ENCODE measurements at places on chromosomes 12 and 14. TPM values are rescaled to one million over a fixed set of nuclear protein-coding genes. Genes with fewer than 3 reads are reported as not detected.

Gene RPS6KL1
- 7.9 TPM for total RNA-seq

Gene CEBPE
- not detected for total RNA-seq

Gene JPH4
- total RNA-seq: 7.0 TPM

Gene SERPINA10
- total RNA-seq: not detected

Gene TSPAN8
- total RNA-seq: 77.3 TPM

Gene APEX1
- total RNA-seq: 119 TPM

DNA sequence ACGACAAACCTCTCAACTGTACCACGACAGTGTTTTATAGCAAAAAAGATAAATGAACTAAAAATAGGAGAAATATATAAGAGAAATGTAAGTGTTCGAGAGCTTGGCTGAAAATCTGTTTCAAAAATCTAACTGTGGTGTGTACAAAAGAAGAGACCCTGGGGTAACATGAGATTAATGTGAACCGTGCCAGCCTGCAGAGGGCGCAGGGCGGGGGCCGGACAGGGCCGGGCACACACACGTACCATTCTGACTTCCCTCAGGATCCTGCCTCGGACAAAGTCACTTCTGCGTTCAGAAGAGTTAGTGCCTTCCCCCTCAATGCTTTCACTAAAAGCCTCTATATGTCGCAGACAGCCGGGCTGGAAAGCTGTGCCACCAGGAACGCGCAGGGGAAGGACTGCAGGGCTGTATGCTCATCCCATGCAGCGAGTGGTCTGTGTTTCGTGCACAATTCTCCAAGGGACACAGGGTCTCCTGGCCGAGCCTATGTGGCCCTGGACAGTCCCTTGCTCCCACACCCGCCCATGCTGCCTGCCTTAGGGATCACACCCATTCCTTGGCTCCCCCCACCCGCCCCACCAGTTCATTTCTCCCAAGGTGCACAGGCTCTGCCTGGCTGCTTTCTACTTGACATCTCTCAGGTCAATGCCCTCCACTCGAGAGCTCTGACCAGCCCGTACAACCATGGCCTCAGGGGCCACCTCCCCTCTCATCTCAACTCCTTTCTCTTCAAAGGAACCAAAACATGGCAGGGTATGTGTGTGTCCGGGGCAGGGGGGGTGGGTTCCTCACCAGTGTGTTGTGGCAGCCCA is 8.5 kb downstream of the CDCA4 start:
- no peaks in the 10 kb centered on the region for H3K36me3 ChIP-seq
- no peak overlapping the region for H3K4me3 ChIP-seq
- peaks cover 4% of the 10 kb centered on the region for H3K4me1 ChIP-seq
- DNase-seq: peak; percentile 25

DNA sequence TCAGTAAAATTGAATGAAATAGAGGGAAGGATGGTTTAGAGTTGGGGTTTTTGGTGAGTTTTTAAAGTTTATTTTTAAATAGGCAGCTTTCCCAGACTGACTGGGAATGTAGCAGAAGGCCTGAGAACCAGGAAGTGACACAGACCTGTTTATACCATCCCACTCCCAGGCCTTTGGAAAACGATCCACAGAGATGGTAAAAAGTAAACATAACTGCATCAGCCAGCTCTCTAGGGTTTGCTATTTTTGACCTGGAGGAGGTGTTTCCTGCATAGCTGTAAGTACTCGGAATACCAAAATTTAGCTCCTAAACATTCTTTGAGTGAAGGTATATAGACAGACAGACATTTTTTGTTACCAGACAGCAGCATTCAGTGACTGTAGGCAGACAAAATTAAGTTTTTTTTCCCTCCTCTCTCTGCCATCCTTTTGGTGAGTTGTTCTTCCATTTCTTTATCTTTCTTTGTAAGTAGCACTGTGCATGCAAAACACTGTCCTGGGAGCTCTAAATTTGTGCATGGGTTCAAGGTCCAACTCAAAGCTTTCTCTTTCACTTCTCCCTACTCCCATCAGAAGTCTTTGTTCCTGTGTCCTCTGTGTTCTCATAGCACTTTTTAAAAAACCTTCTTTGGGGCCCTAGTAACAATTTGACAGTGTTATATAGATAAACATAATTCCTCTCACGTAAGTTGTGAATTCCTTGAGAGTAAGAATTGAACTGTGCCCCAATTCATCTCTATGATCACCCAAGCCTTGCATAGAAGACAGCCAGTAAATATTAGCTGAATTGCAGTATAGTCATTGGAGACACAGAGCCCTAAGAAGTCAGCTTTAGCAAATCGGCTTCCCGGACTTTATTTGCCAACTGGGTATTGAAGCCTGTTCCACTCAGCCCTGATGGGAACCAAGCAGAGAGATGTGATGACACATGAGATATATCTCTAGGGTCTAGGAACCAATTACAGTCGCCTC is 37.4 kb downstream of the SUSD6 start:
- no peaks in the 10 kb centered on the region for H3K27me3 ChIP-seq
- peak overlapping the region; percentile 40 for H3K27ac ChIP-seq
- DNase-seq: no peak
- H3K4me3 ChIP-seq: peak overlapping the region; percentile 2
- peaks cover 77% of the 10 kb centered on the region for H3K4me1 ChIP-seq

DNA sequence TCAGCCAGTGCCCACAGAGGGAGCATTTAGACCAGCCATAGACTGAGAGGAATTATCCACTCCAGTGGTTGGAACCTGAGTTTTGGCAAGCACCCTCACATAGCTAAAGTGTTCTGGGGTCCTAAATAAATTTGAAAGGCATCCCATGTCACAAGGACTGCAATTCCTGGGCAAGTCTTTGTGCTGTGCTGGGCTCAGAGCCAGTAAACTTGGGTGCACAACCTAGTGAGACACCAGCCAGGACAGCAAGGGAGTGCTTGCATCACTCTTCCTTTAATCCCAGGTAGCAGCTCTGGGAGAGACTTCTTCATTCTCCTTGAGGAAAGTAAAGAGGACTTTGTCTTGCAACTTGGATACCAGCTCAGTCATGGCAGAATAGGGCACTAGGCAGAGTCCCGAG is 142.0 kb upstream of the FSCB start:
- H3K27ac ChIP-seq: no peak overlapping the region
- no peak for DNase-seq
- no peak overlapping the region for H3K4me3 ChIP-seq
- no peaks in the 10 kb centered on the region for H3K4me1 ChIP-seq

- H3K36me3 ChIP-seq: no peaks in the 10 kb centered on the region
- H3K27me3 ChIP-seq: no peaks in the 10 kb centered on the region
- DNase-seq: no peak
- H3K27ac ChIP-seq: no peak overlapping the region
Observed at GRCh38 chr14:24274101-24274543, 2.7 kb upstream of the RABGGTA start.

DNA sequence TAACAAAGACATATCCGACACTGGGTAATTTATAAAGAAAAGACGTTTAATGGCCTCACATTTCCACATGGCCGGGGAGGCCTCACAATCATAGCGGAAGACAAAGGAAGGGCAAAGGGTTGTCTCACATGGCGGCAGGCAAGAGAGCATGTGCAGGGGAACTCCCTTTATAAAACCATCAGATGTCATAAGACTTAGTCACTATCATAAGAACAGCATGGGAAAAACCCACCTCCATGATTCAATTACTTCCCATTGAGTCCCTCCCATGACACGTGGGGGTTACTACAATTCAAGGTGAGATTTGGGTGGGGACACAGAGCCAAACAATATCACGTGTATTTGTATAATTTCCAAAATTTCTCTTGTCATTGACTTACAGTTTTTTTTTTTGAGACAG is 5.5 kb upstream of the LMNTD1 start:
- no peaks in the 10 kb centered on the region for H3K4me1 ChIP-seq
- H3K27me3 ChIP-seq: no peaks in the 10 kb centered on the region
- H3K36me3 ChIP-seq: no peaks in the 10 kb centered on the region
- no peak overlapping the region for H3K27ac ChIP-seq
- H3K4me3 ChIP-seq: no peak overlapping the region

DNA sequence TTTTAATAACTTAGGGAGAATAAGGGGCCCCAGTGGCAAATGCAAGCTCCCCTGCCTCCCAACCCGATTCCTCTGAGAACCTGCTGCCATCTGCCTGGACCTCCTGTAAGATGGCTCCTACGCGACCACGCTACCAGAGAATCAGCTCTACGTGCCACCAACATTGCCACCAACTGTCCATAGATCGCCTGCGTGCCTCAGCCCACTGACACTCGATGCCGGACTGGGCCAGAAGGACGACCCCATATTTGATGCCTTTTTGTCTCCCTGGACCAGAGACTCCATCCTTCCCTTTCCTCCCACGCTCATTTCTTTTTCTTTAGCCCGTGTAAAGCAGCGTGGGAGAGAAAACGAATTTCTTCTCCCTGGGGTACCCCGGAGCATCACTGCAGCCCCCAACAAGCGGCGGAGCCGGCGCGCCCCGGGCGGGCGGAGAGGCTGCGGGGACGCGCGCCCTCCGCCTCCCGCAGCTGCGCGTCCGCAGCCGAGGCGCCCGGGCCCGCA is 565 bp upstream of the KLHL42 start:
- no peaks in the 10 kb centered on the region for H3K27me3 ChIP-seq
- H3K27ac ChIP-seq: peak overlapping the region; percentile 74
- H3K4me1 ChIP-seq: peaks cover 11% of the 10 kb centered on the region
- DNase-seq: peak; percentile 72
- H3K36me3 ChIP-seq: no peaks in the 10 kb centered on the region

DNA sequence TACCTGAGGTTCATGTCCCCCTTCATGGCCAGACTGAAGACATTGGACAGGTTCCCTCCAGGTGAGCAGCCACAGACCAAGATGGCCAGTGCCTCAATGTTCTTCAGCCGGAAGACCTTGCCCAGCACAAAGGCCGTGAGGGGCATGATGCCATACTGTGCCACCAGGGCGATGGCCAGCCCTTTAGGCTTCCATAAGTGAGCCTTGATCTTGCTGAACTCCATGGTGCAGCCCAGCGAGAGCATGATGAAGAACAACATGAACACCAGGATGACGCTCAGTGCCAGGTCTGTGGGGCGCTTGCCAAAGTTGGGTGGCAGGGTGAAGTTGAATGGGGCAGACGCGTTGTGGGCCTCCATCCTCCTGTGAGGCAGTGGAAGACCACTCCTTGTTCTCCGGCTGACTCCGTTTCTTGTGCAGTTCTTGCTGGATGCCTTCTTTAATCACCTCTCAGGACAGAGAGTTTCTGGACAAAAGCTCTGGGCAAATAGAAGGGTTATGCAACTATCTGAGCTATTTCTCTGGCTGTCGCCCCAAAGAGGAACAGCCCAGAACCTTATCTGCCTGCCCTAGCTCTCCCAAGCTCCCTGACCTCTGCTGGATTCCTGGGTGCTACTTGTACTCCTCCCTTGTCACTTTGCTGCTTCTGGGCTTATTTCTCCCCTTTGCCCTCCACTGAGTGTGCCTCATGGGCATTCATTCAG is at the start of gene SLC10A1:
TSS of gene SLC10A1 (minus strand) at position 445 of the 704 bp plus-strand sequence. CDS start at position 359, 86 bp downstream.
- H3K27me3 ChIP-seq: no peaks in the 10 kb centered on the region
- H3K4me3 ChIP-seq: no peak within 1 kb of the TSS
- no peaks in the 10 kb centered on the region for H3K36me3 ChIP-seq
- no peak within 1 kb of the TSS for H3K27ac ChIP-seq
- H3K4me1 ChIP-seq: no peaks in the 10 kb centered on the region
- no peak for DNase-seq

DNA sequence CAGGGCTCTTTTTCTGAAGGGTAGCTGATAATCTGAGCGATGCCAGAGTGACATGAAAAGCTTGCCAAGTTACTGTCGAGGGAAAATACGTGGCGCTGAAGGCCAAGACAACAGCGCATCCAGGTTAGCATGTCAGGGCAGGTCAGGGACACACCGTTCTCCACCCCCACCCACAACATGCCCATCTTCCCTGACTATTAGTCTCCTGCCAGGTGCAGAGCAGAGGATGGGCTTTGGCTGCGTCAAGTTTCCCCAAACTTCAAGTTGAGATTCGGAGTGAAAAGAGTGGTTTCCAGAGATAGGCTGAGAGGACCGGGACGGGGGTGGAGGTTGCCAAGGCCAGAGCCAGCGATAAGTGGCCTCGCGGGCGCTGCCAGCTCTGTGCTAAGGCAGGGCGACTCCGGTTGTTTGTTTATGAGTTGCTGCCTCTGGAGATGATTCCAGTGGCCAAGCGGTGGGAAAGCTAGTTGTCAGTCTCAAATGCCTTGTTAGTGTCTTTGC is 1.7 kb downstream of the TRHDE start:
- H3K27ac ChIP-seq: peak overlapping the region; percentile 91
- no peaks in the 10 kb centered on the region for H3K4me1 ChIP-seq
- DNase-seq: peak; percentile 49
- peaks cover 5% of the 10 kb centered on the region for H3K27me3 ChIP-seq
- H3K36me3 ChIP-seq: no peaks in the 10 kb centered on the region

GRCh38 chr12:3197131-3197818 is 120.1 kb downstream of the TSPAN9 start:
- no peak overlapping the region for H3K4me3 ChIP-seq
- peaks cover 11% of the 10 kb centered on the region for H3K4me1 ChIP-seq
- H3K36me3 ChIP-seq: no peaks in the 10 kb centered on the region
- H3K27me3 ChIP-seq: no peaks in the 10 kb centered on the region
- no peak for DNase-seq

DNA sequence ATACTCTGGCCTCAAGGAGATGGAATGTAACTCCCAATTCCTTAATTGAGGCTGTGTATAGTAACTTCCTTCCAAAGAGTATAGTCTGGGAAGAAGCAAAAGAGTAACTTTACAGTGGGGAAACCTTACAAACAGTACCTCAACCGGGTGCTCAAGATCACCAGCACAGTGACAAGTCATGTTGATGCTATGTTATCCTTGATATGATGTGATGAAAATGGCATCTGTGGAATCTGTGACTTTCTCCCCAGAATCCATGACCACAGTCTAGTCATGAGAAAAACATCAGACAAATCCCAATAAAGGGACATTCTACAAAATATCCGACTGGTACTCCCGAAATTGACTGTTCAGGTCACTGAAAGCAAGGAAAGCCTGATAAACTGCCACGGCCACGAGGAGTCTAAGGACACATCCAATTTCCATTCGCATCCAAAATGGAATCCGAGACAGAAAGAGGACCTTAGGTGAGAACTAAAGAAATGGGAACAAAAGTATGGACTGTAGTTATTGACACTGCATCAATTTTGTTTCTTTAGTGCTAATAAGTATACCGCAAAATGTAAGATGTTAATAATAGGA is 97.3 kb upstream of the FRMD6 start:
- no peak for DNase-seq
- H3K36me3 ChIP-seq: no peaks in the 10 kb centered on the region
- no peak overlapping the region for H3K4me3 ChIP-seq
- H3K4me1 ChIP-seq: no peaks in the 10 kb centered on the region

DNA sequence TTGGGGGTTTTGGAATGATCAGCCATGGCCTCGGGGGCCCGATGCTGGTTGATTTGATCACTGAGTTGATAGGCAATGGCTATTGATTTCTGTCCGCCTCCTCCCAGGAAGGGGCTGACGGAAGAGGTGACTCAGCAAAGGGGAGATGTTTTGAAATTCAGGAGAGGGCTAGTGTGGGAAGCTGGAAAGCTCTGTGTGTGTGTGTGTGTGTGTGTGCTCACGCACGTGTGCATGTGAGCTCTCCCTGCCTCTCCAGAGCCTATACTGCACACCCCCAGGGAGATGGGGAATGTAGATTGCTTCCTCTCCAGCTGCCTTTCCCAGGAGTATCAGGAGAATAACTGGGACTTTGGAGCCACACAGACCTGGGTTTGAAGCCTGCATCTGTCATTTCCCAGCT is 184.9 kb upstream of the MYL2 start:
- no peak for DNase-seq
- no peak overlapping the region for H3K4me3 ChIP-seq
- H3K27me3 ChIP-seq: no peaks in the 10 kb centered on the region
- no peaks in the 10 kb centered on the region for H3K4me1 ChIP-seq
- no peak overlapping the region for H3K27ac ChIP-seq

- H3K4me1 ChIP-seq: no peaks in the 10 kb centered on the region
- no peaks in the 10 kb centered on the region for H3K36me3 ChIP-seq
- no peaks in the 10 kb centered on the region for H3K27me3 ChIP-seq
- no peak for DNase-seq
Observed at GRCh38 chr14:64801800-64802199, 77.9 kb downstream of the SPTB start.
